ENCODE measurements at places on chromosomes 2 and 18.

GRCh38 chr2:234671231-234671630 lies 174.3 kb upstream of the ARL4C start:
- DNase-seq, result no peak

DNA sequence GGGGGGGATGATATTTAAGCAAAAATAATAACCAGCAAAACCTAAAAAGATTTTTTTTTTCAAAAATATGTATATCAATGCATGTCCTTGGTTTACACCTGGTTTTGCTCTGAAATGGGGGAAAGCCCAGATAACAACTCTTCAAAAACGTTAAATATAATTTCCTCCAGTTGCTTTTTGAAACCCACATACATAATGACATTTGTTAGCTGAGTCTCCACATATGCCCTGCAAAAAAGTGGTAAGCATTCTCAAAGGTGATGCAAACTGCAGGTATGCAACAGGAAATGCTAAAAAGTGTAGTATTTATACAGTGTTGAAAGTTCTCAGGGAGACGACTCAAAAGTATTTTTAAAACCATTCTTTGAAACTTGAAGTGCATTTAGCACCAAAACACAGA lies 258.6 kb downstream of the ZEB2 start:
- DNase-seq, result no peak

DNA sequence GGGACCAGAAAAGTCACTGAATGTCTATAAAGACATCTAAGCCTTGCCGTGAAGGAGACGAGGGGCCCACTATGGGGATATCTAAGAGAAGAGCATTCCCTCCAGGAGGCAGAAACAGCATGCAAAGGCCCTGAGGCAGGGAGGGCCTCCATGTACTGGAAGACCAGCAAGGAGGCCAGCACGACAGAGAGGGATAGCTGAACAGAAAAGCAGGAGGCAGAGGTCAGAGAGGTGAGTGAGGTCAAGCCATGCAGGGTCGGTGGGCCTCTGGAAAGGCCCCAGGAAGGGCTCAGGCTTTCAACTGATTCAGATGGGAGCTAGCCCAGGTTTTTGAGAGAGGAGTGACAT lies 5.7 kb downstream of the TRABD2A start:
- no peak for DNase-seq

- DNase-seq, result no peak
Observed at GRCh38 chr2:60003076-60003475, 550.4 kb downstream of the BCL11A start.

DNA sequence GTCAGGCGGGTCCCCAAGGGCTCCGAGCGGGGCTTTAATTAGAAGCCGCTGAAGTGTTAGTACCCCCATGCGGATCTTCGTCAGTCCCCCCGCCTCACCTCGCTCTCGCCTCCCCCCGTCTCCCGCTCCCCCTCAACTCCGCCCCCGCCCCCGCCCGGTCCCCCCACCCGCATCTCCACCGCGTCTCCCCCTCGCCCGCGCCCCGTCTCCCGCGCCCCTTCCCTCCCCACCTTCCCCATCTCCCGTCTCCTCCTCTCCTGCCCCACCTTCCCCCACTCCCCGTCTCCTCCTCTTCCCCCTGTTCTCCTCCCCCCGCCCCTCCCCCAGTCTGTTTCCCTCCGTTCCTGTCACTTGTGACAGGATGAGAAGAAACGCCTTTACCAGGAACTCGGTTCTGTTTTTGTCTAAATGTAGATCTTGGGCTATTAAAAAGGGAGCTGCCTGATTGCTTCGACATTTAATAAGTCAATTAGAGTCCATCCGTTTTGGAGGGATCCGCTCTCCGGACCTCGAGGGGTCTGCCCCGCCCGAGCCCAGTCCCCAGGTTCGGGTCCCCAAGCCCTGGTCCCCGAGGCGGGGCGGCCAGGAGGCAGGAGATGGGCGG lies 969 bp upstream of the ALKAL2 start:
- no peak for DNase-seq

- DNase-seq, result no peak
Observed at GRCh38 chr2:220506466-220506865, 879.0 kb downstream of the SLC4A3 start.

DNA sequence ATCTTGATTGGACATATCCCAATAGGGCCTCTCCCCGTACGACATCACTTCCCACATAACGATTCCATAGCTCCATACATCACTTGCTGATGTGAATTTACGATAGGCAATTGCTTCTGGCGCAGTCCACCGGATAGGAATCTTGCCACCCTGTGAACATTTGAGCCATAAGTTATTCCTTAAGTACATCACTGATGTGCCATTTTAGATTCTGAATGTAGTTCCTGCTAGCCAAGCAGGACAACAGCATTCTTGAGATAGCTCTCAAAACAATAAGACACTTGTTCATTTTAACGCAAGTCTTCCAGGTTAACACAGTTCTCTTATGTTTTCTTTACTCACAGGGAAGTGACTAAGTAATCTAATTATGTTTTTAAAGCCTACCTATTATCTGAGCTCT lies 138.0 kb downstream of the EPHA4 start:
- DNase-seq, result no peak

GRCh38 chr2:63851691-63852311 lies 10.1 kb downstream of the UGP2 start:
- DNase-seq, result no peak

DNA sequence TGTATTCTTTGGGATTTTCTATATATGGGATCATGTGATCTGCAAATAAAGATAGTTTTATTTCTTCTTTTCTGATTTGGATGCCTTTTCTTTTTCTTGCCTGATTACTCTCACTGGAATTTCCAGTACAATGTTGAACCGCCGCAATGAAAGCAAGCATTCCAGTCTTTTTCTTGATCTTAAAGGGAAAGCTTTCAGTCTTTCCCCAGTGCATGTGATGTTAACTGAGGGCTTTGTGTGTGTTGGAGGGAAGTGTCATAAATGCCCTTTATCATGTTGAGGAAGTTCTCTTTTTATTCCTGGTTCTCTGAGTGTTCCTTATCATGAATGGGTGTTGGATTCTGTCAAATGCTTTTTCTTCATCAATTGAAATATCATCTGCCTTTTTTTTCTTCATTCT lies 16.9 kb upstream of the CYBRD1 start:
- no peak for DNase-seq

GRCh38 chr2:37898448-37898847 lies 26.6 kb upstream of the RMDN2 start:
- no peak for DNase-seq

DNA sequence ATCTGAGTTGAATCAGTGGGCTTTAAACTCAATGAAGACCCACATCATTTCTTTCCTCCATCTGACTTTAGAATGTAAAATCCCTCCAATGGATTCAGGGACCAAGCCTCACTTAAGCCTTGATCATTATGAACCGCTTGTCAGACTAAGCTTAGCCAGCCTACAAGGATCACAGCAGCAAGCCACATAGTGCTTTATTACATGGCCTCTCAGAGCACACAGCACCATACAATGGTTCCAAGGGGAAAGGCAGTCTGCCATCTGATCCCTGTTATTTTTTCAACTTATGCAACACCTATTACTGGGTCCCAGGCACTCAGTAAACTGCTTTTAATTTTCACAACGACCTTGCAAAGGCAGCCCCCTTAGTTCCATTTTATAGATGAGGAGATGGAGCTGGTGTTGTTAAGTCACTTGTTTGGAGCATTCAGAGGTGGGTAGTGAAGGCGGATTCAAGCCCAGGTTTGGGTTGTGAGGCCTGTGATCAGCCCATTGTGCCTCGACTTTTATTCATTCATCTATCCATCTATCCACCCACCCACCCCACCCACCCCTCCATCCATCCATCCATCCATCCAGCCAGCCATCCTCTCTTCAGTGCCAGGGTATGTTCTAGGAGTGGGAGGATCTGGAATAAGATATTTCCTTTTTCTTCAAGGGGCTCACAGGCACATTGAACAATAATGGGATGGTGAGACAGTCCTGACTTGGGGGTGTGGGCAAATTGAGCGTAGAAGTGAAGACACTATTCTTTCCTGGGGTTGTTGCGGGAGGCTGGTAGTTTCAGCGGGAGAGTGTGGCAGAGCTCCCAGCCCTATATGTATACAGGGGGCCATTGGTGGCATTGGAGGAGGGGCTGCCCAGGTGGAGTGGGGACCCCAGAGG lies 141.2 kb downstream of the MYCN start:
- no peak for DNase-seq

- no peak for DNase-seq
Observed at GRCh38 chr18:36314098-36314497, 16.6 kb downstream of the FHOD3 start.

GRCh38 chr2:135096665-135097446 lies 44.8 kb downstream of the RAB3GAP1 start:
- no peak for DNase-seq

- DNase-seq, result no peak
Observed at GRCh38 chr2:191910518-191910917, 63.6 kb upstream of the CAVIN2 start.

GRCh38 chr2:163157411-163157810 lies 318.8 kb upstream of the KCNH7 start:
- DNase-seq, result no peak

- peak; percentile 23 for DNase-seq
Observed at GRCh38 chr2:177252808-177253531, 11.6 kb downstream of the NFE2L2 start.

DNA sequence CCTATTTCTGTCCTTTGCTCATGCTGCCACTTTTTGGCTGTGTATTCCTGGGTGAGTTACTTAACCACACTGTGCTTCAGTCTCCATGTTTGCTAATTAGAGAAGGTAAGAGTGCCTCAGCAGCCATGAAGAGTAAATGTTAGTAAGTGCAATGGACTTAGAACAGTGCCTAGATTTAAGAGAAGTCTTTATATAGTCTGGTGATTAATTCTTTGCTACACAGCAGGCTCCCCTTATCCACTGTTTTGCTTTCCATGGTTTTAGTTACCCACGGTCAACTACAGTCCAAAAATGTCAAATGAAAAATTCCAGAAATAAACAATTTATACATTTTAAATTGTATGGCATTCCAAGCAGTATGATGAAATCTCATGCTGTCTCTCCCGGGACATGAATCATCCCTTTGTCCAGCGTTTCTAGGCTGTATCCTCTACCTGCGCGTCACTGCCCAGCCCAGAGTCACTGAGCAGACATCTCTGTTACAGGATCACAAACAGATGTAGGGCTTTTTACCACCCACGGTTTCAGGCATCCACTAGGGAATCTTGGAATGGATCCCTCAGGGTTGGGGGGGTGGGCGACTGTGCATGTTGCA lies 91.0 kb downstream of the CTIF start:
- DNase-seq, result no peak

GRCh38 chr2:31296641-31297287 lies 62.8 kb downstream of the EHD3 start:
- no peak for DNase-seq

DNA sequence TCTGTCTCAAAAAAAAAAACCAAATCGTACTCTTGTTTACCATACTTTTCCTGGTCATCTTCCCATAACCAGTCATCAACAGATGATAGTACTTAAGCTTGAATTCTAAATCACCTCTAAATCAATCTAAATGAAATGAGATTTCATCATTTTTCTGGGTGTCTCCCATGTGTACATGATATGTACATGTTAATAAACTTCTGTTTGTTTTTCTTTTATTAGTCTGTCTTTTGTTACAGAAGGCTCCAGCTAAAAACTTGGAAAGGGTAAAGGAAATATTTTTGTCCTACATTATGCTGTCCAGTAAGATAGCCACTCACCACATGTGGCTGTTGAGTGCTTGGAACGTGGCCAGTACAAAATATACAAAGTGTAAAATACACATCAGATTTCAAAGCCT lies 78.7 kb upstream of the MSH6 start:
- DNase-seq, result no peak

DNA sequence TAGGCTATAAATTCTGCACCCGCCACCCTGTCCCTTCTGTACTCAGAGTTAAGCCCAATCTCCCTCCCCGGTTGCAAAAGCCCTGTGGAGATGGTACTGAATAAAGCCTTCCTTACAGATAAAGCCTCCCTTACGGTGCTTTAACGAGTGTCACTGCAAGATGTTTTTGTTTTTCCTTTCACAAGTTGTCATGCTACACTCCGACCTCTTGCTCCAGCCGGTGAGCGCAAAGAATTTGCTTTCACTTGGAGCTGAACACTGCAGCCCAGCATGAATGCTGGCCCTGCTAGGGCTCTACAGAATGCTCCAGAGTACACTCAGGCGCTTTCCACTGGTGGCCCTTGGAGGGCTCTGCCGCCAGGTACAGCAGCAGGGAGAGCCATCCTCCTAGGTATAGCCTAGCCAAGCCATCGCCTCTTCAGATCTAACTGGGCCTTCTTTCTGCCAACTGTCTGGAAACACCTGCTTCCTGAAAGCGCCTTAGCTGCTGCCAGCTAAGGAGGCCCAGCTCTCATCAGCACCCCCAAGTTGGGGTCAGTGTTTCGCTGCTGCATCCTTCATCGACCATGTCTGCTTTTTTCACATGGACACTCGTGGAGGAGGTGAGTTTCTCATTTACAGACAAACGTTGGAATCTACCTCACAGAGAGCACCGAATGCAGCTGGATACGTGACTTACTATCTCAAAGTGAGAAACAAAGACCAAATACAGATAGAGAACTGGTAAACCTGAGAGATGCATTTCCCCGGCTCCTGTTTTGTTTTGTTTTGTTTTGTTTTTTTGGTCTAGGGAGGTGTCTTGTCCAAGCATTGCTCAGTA lies 13.4 kb upstream of the CREG2 start:
- peak; percentile 8 for DNase-seq

DNA sequence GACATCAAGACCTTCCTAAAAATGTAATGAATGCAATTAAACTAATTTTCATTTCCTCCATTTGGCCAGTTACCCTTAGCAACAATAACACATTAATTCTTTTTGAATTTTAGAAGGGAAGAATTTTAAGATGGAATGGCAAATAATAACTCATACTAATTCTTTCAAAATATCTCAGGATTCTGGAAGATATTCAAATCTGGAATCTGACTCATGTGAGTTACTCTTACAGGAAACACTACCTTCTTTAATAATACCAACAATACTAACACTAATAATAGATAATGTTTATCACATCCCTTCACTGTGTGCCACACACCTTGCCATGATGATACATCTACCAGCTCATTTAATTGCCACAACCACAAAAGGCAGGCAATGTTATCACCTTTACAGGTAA lies 46.4 kb downstream of the ZNF521 start:
- no peak for DNase-seq

GRCh38 chr2:191291471-191291870 lies 46.3 kb downstream of the MYO1B start:
- no peak for DNase-seq

GRCh38 chr2:8312861-8313830 lies 368.7 kb upstream of the ID2 start:
- DNase-seq, result no peak

Measured in GF-D8 (cell line).